ENCODE measurements at places on chromosomes 2 and 18.
A peak's percentile ranks its signal among the peaks of the same experiment; 100 is the strongest.

DNA sequence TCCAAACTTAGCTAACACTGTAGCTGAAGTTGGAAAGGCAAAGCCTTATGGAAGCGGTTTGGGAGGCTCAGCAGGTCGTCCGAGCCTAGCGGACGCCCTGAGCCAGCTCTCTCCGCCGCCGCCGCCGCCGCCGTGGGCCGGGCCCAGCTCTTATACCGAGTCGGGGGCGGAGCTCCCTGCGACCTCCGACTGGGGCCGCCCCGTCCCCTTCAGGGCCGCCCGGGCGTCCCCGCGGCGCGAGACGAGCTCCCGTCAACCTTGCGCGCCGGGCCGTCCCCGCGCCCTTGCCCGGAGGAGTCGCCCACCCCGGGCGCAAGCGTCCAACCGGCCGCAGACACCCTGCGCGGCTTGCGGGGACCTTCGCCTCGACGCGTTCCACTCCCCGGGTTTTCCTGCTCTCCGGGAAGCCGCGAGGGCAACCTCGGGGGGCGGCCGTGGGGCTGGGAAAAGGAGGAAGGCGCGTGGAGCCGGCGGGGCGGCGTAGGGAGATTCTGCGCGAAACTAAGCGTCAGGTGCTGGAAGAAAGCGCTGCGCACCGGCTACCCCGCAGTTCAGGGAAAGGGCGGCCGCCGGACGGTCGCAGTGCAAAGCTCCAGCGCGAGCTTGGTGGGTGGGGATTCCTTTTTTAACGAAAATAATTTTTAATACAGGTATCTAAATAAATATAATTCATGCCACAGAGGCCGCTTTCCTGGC lies at the start of gene SLC40A1:
Gene SLC40A1, minus strand, starts transcription at position 129 of the 696 bp plus-strand sequence. CDS start 326 bp downstream, outside the sequence.
- peak; percentile 67 for DNase-seq

GRCh38 chr2:24353364-24353763 lies 7.0 kb downstream of the ITSN2 start:
- no peak for DNase-seq

DNA sequence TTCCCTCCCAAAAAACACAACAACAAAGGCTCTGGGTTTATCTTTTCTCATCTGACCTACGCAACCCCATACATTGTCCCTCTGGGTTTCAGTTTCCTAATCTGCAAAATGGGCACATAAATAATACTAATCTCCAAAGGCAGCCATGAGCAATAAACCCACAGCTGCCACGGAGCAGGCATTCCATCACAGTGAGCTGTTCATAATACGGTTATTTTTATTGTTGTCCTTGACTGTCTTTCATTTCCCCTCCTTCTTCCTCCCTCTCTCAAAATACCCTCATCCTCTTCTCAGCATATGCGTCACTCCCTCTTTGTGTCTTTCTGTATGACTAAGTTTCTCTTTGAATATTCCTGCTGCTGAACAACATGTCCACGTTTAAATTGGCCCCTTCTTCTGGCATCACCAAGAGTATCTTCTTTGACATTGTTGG lies 129.8 kb upstream of the CAB39 start:
- no peak for DNase-seq

GRCh38 chr18:45517181-45517741 lies 98.0 kb upstream of the SLC14A2 start:
- DNase-seq = peak; percentile 37

- no peak for DNase-seq
These were observed 80.3 kb downstream of the NPAS2 start for GRCh38 chr2:100900156-100900795.

DNA sequence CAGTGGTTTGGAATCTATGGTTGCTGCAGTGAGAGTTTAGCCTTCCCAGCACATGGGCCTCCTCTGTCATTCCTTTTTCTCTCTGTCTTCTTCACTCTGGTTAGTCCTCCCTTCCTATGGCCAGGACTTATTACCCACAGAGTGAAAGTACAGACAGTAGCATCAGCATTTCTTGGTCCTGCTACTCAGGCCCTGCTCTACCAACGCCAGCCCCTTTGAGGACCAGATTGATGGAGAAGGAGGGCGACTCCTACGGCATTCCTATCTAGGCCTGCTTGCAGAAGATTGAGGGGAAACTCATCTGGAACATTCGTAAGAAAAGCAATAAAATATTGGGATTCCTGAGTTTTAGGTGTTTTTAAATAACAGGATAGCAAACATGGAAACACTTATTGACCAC lies 43.5 kb downstream of the BMP10 start:
- DNase-seq = no peak

GRCh38 chr2:568639-569235 lies 108.5 kb downstream of the TMEM18 start:
- DNase-seq = no peak

- no peak for DNase-seq
These were observed 156.1 kb downstream of the DYSF start for GRCh38 chr2:71609441-71609840.

- DNase-seq = no peak
These were observed 259.0 kb downstream of the PAX3 start for GRCh38 chr2:222039821-222040220.

- DNase-seq = no peak
These were observed 6.7 kb upstream of the ADCY3 start for GRCh38 chr2:24926602-24927252.

- no peak for DNase-seq
These were observed 8.5 kb upstream of the SPATS2L start for GRCh38 chr2:200297989-200298388.

DNA sequence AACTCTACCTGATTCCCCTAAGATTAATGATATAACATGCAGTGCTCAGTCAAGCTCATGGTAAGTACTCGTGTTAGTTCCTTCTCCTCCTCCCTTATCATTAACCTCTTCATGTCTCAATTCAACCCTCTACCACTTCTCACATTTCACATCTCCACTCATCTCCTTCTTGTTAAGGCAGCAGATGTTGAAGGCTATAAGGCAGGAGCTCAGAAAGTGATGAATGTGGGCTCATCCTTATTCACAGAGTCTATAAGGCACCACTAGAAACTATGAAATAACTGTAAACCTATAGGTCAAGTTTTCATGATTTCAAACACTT lies 56.0 kb downstream of the CLHC1 start:
- no peak for DNase-seq

DNA sequence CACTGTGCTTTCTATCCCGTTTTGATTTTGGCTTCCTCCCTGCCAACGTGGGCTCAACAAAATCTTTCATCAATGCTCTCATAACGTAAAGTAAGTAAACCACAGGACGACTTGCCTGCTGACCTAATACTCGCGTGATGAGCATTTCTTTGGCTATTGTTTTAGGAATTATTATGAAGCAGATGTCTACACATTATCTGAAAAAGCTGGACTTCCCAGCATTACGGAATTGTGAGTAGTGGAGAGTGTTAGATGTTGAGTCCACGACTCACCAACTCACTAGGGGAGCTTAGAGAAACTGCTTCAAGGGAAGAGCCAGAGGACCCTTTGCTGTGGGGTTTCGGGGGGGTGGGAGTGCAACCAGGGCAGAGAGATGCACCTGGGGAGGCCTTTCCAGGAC lies 21.9 kb downstream of the HJURP start:
- DNase-seq = no peak

DNA sequence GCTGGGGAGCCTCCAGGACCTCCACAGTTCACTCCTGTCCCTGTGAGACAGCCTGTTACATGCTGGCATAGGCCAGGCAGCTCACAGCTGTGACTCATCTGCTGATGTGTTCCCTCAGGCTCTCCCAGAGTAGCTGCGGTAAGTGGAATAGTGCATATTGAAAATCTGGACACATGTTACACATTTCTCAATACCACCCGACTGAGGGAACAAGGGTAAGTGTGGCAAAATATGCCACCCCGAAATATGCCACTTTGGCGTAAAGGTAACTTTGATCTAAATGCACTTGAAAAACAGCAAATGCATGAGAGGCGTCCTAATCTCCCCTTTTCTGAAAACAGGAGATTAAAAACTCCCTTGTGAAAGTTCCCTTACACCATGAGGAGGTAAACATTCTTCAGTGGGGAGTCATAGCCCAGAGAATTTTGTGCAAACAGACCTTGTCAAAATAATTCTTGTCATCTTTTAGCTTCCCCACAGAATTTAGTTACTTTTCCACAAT lies 557.9 kb downstream of the CCDC85A start:
- DNase-seq = no peak

GRCh38 chr2:192243488-192243887 lies 48.8 kb upstream of the TMEFF2 start:
- DNase-seq = no peak

DNA sequence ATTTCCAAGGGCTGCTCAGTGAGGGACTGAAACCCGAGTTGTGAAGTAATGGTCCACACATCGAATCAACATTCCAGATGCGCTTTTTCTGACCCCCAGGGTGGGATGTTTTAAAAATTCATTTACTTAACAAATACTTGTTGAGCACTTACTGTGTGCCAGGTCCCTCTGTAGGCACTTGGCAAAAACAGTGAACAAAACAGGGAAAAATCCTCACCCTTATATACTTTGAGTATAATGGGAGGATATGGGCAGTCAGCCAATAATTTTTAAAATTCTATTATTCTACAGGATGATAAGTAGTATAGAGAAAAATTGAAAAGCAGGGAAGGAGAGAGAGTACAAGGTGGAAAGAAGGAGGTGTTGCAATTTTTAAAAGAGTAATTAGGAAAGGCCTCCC lies 31.3 kb upstream of the AFTPH start:
- no peak for DNase-seq

GRCh38 chr2:236200378-236200777 lies 32.2 kb upstream of the GBX2 start:
- DNase-seq = no peak

DNA sequence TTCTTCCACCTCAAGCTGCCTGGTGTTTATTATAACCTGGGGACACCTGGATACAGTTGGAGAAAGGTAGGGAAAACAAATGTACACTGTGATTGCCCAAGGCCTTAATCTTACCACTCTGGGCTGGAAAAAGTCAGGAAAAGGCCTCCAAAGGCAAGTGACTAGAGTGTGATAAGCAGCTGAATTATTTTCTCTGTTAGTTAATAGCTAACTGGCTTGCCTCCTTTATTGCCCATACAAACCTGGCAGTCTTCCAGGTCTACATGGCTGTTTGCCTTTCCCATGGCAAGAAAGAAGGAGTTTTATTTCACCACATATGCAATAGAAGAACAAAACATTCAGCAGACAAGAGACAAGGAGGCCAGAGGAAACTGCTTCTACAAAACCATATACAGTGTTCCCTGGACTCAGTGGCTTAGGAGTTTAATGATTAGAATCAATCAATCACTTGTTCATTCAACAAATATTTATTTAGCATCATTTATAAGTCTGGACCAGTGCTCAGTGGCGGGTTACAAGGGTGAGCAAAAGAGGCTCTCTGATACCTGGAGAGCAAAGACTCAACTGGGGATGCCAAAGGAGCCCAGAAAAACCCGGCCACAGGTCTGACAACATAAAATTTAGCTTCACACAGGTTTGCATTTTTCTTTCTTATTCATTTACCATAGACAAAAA lies 27.5 kb upstream of the SUCLG1 start:
- DNase-seq = no peak

- DNase-seq = no peak
These were observed 1.9 kb upstream of the NABP1 start for GRCh38 chr2:191675807-191676721.

DNA sequence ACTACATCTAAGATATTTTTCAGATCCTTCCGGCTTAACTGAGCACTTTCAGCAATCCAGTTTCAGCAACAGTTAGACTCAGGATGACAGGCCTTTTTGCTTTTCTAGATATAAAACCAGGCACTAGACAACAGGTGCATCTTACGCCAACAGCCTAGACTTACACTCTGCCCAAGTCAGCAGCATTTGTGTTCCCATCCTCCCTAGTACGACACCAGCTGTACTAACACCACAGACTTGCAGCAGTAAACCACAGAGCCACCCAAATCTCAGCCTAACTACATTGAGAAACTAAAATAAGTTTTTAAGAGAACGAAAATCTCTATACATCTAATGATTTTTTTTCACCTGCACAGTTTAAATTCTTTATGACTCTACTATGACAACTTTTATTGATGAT lies 89.9 kb upstream of the DNMT3A start:
- no peak for DNase-seq

DNA sequence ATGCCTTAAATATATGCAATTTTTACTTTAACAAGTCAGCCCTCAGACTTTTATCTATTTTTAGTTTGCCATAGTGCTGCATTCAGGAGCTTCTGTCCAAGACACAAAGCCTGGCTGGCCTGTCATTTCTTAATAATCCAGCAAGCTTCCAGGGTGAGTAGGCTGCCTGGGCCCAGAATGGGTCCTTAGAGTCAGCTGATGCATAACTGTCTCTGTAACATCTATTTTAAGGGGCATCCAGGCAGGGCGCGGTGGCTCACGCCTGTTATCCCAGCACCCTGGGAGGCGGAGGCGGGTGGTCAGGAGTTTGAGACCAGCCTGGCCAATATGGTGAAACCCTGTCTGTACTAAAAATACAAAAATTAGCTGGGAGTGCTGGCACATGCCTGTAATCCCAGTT lies 11.8 kb upstream of the GNLY start:
- no peak for DNase-seq

- no peak for DNase-seq
These were observed 69.6 kb upstream of the RTN4 start for GRCh38 chr2:55119711-55120487.

- no peak for DNase-seq
These were observed 260.5 kb downstream of the CCDC85A start for GRCh38 chr2:56444339-56444738.

GRCh38 chr2:36680012-36680411 lies 16.5 kb upstream of the VIT start:
- no peak for DNase-seq

DNA sequence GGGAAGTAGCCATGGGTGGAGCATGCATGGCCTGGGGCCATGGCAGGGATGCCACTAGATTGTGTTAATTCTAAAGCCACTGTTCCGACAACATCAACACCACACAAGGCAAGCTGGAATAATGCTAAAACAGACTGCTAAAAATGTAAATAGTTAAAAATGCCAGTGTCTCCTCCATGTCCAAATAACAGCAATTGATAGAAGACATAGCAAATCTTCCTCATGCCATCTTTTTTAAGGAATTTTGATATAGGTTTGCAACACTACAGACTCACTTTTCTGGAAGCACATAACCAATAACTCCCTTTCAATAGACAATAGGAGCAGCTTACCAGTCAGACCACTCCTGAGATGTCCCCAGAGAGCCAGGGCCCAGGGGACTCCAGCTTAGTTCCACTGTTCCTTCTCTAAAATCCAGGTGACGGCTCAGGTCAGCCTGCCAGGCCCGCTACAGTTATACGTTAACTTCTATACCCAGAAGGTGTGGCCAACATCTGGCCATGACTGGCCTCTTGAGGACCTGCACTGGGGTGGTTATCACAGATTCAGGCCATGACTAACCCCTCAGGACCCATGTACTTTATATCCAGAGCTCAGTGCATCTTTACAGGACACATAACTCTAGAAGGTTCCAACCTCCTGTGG lies 20.3 kb downstream of the TUBB6 start:
- DNase-seq = no peak

DNA sequence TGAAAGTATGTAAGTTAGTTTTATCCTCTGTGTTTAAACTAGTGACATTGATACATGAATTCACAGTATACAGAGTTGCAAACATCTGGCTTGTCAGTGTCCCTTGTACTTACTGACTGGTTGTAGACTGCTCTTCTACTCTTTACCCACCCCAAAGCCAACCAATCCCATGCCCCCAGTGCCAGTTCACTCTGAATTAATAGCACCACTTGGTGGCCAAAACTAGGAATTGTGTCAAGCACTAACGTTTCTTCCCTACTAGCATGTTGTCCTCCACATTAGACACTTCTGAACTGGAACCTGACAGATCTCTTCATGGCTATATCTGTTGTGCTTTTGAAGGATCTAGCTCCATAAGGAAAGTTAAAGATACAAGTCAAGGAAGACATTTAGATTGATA lies 27.2 kb upstream of the OTX1 start:
- no peak for DNase-seq

- no peak for DNase-seq
These were observed 12.9 kb upstream of the MAPRE3 start for GRCh38 chr2:26957534-26957933.

Data from neuronal stem cell (in vitro differentiated cells).